ENCODE measurements at places on chromosomes 7 and 10.

GRCh38 chr7:101164071-101164840 lies 1.1 kb downstream of the VGF start:
- DNase-seq = no peak

DNA sequence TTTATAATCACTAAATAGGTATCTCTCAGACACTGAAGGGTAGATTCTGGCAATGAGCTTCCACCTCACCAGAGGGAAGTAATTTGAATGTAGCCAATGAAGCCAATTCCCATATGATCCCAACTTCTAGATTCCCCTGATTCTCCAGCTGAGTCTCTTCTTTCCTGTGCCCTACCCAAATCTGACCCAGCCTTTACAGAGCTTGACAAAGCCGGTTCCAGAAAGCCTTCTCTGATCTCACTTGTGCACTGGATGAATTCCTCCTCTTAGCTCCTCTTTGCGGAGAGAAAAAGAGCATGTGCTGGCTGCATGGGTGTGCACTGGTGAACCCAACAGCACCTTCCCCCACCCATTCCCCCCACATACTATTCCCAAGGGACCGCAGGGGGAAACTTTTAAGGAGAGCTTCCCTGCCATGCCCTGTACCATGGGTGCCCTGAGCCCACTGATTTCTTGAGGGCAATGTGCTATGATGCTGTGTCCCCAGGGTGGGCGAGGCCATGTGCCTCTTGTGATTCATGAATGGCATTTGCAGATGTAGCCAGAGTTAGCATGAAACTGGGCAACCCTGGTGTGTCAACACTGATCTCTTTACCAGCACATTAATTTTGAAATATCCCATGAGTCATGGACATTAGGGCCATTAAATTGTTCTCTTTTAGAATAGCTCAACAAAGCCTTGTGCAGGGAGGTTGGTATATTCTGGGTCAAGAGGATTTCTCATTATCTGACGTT lies 50.4 kb upstream of the PLEKHA1 start:
- no peak for DNase-seq

GRCh38 chr7:150831851-150832250 lies 20.5 kb upstream of the AOC1 start:
- no peak for DNase-seq

DNA sequence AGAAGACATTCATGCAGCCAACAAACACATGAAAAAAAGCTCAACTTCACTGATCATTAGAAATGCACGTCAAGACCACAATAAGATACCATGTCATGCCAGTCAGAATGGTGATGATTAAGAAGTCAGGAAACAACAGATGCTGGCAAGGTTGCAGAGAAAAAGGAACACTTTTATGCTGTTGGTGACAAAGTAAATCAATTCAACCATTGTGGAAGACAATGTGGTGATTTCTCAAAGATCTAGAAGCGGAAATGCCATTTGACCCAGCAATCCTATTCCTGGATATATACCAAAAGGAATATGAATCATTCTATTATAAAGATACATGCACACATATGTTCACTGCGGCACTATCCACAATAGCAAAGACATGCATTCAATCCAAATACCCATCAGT lies 77.6 kb downstream of the C10orf90 start:
- DNase-seq = no peak

- no peak for DNase-seq
Measured at GRCh38 chr10:5560142-5560816, 35.5 kb downstream of the CALML3 start.

All from NCI-H510A (cell line).